ENCODE measurements at places on chromosomes 6 and 20. TPM values are rescaled to one million over a fixed set of nuclear protein-coding genes. Genes with fewer than 3 reads are reported as not detected.

SIRPB1 gene
- 1.2 TPM for total RNA-seq

C6orf141 gene
- total RNA-seq, result 1.3 TPM

BAG2 gene
- total RNA-seq, result 23.4 TPM

GGTLC1 gene
- not detected for total RNA-seq

GPX5 gene
- total RNA-seq, result not detected

DOK5 gene
- 27.5 TPM for total RNA-seq

ZBTB12 gene
- total RNA-seq, result 9.8 TPM

NRN1 gene
- 0.83 TPM for total RNA-seq

ENPP5 gene
- total RNA-seq, result 0.17 TPM

SIRPG gene
- total RNA-seq, result not detected

RBM24 gene
- 0.29 TPM for total RNA-seq
